ENCODE measurements at places on chromosomes 13 and 19.

GRCh38 chr13:55553701-55554100 is 1587.0 kb upstream of the PRR20A start:
- DNase-seq, result peak; percentile 93

DNA sequence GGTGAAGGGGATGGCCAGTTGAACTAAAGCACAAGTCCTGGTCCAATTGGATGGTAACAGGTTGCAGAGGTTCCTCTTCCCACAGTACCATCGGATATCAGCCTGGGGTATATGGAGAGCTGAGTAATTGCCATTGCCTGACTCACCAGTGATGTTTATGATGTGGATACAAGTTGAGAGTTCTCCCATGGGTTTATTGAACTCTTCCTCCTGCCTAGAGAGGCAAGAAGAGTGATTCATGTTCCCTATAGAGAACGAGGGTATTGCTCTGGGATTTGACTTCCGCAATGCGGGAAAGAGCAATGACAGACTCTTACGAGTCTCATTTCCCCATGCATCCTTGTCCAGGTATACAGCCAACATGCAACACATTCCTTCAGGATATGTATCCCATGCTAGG is 111.3 kb upstream of the PCDH9 start:
- DNase-seq, result no peak

DNA sequence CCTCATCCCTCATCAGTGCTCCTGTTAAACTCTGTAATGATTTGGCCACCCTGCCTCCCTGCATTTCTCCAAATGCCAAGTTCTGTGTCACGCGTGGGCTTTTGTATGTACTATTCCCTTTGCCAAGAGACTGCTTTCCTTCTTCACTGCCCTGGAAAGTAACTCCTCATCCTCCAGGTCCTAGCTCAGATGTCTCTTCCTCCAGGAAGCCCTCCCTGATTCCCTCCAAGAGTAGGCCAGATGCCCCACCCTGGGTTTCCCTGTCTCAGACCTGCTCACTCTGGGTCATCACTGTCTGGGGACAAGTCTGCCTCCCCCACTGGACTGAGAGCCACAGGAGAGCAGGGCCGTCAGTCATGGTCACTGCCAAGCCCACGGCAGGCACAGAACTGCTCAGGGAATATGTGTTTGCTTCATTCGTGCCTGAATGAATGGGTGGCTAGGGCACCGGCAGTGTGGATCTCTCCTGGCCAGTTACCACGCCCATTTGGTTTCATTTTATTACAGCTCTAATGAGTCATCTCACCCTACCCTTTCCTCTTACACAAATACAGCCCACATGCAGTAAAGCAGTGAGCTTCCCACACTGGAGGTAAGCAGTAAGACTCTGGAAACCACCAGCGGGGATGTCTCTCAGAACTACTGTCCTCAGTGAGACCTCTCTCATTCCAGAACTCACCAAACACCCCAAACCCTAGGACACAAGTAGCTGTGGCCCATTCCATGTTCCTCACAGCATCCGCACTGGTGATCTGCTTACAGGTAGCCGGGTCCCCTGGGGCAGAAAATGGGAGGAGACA is 12.1 kb upstream of the GPR4 start:
- no peak for DNase-seq

DNA sequence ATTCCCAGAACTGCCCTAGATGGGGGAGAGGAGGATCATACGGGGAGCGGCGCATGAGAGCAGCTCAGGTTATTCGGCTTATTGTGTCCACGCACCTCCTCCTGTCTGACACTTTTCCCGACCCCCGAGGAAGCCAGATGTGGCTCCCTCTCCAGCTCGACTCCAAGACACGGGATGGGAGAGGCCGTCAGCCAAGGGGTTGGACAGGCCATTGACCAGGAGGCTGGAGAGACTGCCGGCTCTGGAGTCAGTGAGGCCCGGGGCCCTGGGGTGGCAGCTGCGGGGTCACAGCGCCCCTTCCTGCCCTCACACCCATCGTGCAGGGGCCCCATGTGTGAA is 2.9 kb downstream of the DMKN start:
- DNase-seq, result no peak

DNA sequence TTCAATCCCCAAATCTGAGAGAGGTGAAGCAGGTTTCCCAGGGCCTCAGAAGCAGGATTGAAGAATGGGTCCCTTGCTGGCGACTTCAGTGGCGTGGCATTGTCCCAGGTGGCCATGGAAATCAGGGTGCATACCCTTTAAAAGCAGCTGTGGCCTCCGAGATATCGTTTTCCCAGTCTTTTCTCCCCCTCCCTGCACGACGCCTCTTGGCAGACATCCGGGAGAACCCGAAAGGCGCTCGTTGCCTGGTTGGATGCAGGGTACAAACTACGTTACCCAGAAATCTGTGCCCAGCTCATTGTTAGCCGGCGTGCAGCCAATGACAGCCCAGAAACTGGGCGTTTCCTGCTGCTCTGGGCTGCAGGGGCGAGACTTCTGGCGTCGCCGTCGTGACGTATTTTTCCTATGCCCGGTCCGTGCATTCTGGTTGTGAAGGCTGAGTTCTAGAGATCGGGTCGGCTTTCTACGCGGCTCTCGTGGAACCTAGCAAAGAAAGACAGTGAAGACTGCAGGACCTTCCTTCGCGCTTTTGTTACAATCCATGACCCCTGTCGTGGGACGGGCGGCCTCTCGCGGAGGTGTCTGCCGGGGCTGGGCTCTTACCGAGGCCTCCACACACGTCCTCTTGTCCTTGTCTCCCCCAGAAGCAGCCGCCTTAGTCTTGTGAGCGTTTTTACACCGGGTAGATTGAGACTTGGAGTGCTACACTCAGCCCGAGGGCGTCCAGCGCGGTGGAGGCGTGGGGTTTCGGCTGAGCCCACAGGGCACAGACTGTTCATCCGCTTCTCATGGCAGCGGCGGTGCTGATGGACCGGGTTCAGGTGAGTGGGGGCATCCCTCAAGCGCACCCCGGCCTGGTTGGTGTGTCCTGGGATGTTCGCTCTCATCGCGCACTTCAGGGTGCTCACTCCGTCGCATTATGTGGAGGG is at the start of gene ZNF304:
ZNF304 (plus strand) TSS at position 395 of the 929 bp plus-strand sequence; CDS start at position 789, 394 bp downstream.
- DNase-seq, result peak; percentile 95

DNA sequence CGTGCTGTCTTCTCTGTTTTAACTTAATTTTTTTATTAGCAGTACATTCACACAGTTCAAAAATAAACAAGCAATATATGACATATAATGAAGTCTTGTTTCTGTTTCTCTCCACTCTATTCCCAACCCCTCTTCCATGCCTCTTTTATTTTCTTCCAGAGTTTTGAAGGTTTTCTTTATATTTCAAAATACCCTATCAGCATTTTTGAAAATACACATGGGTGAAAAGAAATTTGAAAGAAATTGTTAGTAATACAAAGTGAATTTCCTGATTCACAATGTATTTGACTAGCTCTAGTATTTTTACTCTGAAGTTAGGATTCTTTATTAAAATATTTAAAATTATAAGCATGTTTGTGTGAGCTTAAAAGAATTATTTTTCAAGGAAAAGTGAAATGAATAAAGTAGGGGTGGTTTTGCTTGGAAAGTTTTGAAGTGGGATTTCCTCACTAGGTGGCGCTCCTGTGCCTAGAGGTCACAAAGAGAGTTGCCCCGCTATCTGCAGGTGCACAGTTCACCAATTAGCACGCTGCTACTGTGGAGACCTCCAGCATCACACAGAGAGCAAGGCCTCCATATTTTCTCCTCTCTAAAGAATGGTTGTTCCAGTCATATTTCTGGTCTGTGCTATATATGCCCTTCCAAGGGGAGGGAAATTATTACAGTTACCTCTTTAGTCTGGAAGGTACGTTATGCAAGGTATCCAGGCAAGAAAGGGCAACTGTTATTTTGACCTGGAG is 37.6 kb downstream of the SOX21 start:
- peak; percentile 86 for DNase-seq

GRCh38 chr19:33110137-33110910 is 21.6 kb upstream of the WDR88 start:
- DNase-seq, result no peak

DNA sequence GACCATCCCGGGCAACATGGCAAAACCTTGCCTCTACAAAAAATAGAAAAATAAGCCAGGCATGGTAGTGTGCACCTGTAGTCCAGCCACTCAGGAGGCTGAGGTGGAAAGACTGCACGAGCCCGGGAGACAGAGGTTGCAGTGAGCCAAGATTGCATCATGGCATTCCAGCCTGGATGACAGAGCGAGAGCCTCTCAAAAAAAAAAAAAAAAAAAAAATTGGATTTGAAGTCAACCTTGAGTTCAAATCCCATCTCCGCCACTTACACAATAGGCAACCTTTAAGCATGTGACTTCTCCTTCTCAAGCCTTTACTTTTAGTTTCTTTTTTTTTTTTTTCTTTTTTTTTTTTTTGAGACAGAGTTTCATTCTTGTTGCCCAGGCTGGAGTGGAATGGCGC is 12.0 kb downstream of the KASH5 start:
- no peak for DNase-seq

GRCh38 chr13:29922281-29922821 is 71.9 kb upstream of the UBL3 start:
- no peak for DNase-seq

DNA sequence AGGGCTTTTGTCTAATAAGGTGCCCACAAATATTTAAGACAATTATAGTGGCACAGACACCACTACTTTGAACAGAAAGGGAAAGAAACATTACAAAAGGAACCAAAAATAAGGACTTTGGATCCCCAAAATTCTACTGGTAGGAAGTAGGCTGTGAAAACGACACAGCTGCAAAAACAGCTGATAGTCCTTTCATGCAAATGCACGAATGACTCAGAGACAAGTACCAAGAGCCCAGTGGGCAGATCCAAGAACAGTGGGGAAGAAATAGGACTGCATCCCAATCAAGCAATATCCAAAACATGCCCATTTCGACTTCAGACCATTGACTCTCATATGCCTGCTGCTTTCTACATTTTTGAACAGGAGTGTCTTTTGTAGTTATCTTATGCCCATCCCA is 269.4 kb upstream of the NBEA start:
- no peak for DNase-seq

DNA sequence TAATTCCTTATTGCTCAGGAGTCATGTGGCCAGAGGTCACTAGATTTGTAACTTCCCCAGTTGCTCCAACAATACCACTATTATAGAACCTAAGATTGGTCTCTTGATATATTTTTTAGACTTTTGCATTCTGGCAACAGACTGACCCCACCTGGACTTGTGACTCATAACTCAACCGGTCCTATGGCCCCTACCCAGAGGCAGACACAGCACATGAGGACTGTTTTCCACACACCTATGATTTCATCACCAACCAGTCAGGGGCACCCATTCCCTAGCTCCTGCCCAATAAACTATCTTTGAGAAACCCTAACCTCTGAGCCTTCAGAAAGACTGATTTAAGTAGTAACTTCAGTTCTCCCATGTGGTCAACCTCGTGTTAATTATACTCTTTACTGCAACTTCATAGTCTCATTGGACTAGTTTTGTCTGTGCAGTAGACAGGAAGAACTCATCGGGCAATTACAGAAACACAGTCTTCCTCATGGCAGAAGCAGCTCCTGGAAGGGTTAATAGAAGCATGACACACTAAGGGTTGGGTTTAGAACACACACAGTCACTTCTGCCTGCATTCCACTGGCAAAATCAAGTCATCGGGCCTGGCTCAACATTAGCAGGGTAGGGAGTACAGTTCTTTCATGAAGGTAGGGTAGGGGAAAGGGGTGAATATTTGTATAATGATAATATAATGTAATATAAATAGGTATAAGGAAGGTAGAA is 251.8 kb downstream of the UQCRFS1 start:
- DNase-seq, result no peak

GRCh38 chr19:51082611-51083010 is at the start of gene KLK14:
TSS of gene KLK14 (minus strand) at chr19:51082887. CDS start at chr19:51082614, 273 bp downstream.
- DNase-seq, result no peak

DNA sequence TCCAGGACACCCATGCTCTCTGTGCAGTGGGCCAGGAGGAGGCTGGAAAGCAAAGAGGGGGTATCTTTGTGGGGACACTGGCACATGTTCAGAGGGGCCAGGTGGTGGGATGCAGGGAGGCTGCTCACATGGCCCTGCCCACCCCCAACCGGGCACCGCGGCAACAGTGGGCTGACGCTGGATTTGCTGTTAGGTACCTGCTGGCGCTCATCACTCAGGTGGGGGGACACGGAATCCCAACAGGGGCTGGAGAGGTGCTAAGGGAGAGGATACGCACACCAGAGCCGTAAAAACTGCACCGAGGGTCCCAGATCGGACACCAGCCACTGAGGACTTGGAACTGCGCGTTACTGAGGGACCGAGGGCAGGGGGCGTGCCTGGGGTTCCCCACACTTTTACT is 19.2 kb downstream of the AKAP8L start:
- no peak for DNase-seq

DNA sequence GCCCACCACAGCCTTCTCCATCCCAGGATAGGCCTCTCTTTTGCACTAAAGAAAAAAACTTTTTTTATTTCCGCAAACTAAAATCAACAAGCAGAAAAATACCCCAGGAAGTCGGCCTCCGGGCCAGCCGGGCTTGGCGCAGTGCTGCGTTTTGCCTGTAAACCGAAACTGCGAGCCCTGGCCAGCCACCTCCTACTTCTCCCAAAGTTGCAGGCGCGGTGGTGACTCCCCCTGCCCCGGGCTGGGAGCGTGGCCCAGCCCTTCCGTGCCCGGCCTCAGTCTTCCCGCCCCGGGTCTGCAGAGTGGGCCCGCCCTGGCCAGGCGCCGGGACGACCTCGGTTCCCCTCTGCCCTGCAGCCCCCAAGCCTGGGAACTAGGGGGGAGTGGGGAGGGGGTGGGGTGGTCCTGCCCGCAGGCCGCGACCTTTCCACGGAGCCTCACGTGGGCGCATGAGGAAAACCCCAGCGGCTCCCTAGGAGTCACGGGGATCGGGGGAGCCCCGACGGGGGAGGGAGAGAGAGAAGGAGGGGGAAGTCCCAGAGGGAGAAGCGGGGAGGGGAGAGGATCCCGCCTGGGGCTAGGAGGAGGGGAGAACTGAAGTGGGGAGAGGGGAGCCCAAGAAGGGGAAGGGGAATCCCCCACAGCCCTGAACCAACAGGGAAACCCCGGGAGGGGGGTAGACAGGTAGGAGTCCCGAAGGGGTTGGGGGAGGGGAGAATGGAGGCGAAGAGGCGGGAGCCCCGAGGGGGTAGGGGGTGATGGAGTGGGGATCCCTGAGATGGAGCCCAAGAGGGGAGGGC is 3.0 kb downstream of the GADD45B start:
- DNase-seq, result no peak

- no peak for DNase-seq
Measured at GRCh38 chr19:30332445-30333234, 39.5 kb upstream of the ZNF536 start.

GRCh38 chr13:37868691-37869505 is 674 bp downstream of the TRPC4 start:
- DNase-seq, result no peak

DNA sequence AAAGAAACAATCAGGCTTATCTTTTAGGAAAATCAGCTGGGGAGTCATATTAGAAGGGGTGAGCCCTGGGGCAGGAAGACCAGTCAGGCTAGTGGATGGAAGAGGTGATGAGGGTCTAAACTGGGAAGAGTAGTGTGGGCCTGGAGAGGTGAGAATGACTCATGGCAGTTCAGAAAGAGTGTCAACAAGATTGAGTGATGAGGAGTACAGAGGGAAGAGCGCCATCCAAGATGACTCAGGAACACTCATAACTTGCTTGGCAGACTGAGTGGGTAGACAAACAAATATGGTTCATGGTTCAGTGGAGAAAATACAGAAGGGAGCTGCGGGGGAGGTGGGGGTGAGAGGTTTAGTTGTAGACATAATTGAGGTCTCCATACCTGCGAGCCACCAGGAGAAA is 17.3 kb upstream of the CLDN10 start:
- peak; percentile 41 for DNase-seq

GRCh38 chr19:18529782-18530181 is 7.9 kb upstream of the ELL start:
- DNase-seq, result no peak
